Stimulated activated CD4-positive, alpha-beta T cell treated with anti-CD3 and anti-CD28 coated beads, Interleukin-2, amount 100 ng/mL, for 24 hours (primary cell): ENCODE measurements at places on chromosomes 16 and 17.
A peak's percentile ranks its signal among the peaks of the same experiment; 100 is the strongest.

GRCh38 chr16:179211-180092 lies 807 bp upstream of the HBQ1 start:
- no peak for DNase-seq

- peak; percentile 73 for DNase-seq
Observed at GRCh38 chr17:50199803-50200456, 1.5 kb downstream of the COL1A1 start.

- DNase-seq = no peak
Observed at GRCh38 chr17:63075969-63076368, 109.9 kb downstream of the TANC2 start.

- DNase-seq = no peak
Observed at GRCh38 chr17:68509141-68510057, 2.8 kb upstream of the PRKAR1A start.

GRCh38 chr16:79862601-79863000 lies 262.1 kb upstream of the MAF start:
- DNase-seq = no peak

- DNase-seq = no peak
Observed at GRCh38 chr17:80546267-80546666, 1.6 kb downstream of the RPTOR start.

GRCh38 chr16:20383106-20384029 lies 21.2 kb downstream of the PDILT start:
- DNase-seq = peak; percentile 57

GRCh38 chr16:88596483-88596882 lies 26.3 kb downstream of the ZC3H18 start:
- DNase-seq = no peak

GRCh38 chr16:78298986-78299385 lies 199.5 kb downstream of the WWOX start:
- no peak for DNase-seq

DNA sequence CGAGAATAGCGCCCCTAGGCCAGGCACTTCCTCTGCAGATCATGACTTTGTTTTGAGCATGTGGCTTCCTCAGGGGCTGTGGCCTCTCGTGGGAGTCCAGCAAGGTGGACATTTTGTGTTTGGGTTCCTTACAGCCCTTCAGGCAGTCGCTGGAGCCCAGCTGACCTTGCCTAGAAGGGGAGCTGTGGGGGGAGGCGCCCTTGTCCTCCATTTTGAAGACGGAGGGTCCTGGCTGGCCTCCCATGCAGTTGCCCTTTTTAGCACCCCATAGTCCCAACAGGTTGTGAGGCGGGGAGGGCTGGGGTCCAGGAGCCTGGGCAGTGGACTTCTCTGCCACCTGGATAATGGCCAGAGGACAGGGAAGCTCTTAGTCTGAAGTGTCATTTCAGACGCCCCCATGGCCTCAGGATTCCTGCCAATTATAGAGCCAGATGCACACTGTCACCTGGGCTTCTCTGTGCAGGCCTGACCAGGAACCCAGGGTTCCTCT lies 1.4 kb downstream of the SOST start:
- DNase-seq = no peak

DNA sequence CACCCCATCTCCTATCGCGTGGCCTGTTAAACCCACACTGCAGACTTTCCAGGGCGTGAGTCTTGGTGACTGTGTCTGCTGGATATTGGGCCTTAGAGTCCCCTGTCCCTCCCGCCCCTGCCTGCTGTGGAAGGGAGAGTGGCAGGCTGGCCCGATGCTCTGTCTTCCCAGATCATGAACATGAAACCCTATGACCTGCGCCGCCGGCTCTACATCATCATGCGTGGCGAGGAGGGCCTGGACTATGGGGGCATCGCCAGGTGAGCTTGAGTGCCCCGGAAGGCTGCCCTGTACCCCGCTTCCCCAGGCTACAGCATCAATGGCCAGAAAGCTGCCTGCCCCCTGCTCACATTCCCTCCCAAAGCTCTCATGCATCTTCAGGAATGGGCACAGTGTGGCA lies 19.5 kb upstream of the CLEC18A start:
- DNase-seq = no peak

- DNase-seq = no peak
Observed at GRCh38 chr17:42547698-42548069, 5.0 kb upstream of the HSD17B1 start.

GRCh38 chr17:57337390-57337789 lies 81.1 kb downstream of the MSI2 start:
- DNase-seq = no peak

GRCh38 chr16:75644240-75645012 lies 3.0 kb downstream of the KARS1 start:
- DNase-seq = no peak

DNA sequence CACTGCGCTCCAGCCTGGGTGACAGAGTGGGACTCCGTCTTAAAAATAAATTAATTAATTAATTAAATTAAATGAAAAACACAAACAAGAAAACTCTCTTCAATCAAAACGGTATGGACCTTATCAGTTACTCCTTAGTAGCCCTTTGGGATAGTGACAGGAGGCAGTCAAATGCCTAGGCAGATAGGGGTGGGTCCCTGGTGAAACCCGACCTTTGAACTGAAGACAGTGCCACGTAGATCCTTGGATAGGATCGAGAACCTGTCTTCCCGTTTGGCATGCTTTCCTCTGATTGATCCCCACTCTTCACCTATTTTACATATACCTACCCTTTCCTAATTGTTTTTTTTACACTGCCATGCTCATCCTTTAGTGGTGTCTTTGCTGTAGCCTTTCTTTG lies 22.2 kb upstream of the DHRS7B start:
- DNase-seq = no peak

DNA sequence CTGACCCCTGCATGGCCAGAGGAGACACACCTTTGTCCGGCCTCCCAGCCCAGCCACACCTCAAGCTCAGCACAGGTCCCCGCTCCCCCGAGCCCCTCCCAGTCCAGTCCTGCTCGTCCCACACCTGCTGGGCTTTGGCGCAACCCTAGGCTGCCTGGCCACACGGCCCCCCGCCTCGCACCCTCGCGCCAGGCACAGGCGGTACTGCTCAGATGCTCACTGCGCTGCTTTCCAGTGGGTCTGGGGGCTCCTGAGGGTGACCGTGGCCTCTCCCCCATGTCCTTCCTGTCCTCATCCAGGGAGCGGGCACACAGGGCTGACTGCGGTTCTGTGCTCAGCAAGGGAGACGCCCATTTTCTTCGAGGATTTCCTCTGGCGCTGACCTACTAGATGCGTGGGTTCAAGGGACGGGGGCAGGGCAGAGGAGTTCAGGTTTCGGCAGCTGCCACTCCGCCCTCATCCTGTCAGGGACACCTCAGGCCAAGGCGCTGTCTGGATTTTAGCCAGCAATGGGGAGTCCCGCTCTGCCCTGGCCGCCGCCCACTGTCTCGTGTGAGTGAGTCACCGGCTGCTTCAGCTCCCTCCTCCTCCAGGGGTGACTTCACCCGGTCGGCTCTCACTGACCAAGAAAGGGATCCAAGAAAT lies 118.0 kb upstream of the ZNF469 start:
- DNase-seq = peak; percentile 63

DNA sequence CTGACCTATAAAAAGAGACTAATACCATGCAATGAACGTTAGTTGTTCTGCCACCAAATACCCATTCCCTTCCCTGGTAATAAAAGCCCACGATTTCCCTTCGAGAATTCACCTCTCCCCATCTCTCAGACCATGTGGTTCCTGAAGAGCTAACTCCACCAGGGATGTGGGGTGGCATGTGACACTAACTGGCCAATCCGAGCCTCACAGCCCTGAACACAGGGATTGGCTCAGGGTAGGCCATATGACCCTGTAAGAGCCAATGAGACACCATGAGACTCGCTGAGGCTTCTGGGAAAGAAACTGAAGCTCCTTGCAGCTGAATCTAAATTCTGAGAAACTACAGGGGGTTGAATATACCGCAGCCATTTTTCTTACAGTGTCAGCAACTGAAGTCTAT lies 21.1 kb downstream of the HELZ start:
- no peak for DNase-seq

- DNase-seq = peak; percentile 43
Observed at GRCh38 chr17:49748791-49749190, 15.1 kb downstream of the FAM117A start.

DNA sequence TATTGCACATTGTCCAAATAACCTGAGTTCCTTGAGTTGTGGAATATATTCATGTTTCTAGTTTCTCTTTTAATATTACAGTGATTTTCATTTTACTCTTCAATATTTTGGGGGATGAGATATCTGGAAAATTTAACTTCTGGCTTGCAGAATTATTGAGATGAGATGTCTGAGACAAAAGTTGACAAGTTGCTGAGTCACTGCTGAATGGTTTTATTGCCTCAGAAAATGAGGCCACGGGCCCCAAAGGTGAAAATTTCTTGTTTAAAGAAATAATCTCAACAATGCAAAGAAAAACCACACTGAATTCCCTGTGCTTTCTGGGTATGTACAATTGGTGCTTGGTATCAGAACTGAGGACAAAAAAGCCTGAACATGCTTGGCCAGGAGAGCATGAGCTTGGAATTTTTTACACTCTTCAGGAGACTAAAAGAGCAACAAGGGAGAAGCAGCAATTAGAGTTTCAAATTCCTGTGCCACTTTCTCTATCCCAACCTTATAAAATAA lies 129.2 kb upstream of the TOM1L1 start:
- DNase-seq = no peak

DNA sequence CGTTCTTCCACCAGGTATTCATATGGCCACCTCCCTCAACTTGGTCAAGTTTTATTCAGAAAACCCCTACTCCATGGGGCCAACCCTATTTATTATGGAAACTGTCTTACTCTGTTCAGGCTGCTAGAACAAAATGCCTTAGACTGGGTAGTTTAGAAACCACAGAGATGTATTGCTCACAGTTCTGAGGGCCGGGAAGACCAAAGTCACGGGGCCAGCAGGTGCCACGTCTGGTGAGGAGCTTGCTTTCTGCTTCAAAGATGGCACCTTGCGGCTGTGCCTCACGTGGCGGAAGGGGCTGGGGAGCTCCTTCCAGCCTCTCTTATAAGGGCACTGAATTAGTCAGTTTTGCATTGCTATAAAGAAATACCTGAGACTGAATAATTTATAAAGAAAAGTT lies 74.3 kb downstream of the AXIN2 start:
- peak; percentile 13 for DNase-seq

DNA sequence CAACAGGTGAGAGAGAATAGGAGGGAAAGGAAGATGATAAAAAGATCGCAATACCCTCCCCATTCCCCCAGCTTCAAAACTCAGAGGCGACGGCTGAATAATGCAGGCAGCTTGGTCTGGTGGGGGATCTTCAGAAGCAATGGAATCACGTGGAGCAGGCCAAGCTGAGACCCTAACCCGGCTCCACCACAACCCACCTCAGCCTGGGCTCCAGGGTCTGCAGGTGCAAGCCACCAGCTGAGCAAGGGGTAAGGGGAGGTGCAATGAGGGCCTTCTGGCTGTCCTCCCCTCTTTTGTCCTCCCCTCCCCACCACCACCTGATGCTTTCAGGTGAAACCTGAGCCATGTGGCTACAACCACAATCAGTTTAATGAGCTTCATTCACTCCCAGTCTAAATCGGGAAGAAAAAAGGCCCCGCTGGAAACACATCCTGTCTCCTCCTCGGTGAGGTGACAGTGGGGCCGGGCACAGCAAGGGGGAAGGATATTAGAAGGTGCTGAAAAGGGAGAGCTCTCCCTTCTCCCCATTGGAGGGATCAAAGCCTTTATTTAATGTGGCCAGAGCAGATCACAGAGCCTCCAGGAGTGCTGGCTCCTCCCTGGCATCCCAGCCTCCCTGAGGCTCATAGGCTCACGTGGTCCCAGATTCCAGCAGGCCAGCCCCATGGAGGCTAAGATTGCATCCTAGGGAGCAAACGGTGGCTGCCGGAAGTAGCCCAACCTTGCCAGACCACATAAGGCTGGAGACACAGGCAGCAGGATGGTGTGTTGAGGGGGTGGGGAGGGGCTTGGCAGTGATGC lies 261.0 kb downstream of the SOX9 start:
- no peak for DNase-seq

DNA sequence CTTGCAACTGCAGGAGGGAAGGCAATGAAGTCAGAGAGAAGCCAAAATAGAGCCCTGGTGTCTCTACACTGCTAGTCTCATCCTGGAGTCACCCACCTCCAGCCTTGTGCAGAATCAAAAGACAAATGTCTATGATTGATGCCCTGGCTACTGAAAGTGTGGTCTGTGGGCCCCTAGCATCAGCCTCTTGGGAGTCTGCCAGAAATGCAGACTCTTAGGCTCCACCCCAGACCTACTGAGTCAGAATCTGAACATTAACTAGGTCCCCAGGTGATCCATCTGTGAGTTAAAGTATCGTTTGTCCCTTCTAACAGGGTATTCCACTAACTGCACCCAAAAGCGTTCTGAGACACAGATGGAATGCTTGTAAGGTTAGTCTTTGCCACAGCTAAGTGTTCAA lies 21.2 kb downstream of the EARS2 start:
- no peak for DNase-seq

GRCh38 chr16:84056933-84057332 lies 14.3 kb upstream of the SLC38A8 start:
- no peak for DNase-seq

GRCh38 chr17:604765-605164 lies 109.9 kb downstream of the VPS53 start:
- no peak for DNase-seq

GRCh38 chr17:3571043-3571900 lies 13.7 kb upstream of the TRPV3 start:
- no peak for DNase-seq

DNA sequence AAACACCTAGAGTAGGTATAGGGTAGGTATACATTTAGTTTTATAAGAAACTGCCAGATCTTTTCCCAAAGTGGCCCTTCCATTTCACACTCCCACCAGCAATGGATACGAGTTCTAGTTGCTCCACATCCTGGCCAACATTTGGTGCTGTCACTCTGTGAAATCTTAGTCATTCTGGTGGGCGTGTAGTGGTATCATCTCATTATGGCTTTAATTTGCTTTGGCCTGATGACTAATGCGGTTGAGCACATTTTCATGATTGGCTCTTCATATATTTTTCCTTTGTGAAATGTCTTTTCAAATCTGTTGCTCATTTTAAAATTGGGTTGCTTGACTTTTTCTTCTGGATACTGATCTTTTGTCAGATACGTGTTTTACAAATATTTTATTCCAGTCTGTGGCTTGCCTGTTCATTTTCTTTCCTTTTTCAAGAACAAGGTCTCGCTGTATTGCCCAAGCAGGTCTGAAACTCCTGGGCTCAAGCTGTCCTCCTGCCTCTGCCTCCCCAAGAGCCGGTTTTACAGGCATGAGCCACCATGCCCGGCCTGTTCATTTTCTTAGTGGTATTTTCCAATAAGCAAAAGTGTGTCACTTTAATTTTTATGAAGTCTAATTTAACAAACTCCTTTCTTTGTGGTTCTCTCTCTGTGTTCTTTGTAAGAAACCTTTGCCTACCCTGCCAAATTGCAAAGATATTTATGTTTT lies 192.4 kb downstream of the SEC14L1 start:
- DNase-seq = peak; percentile 37

- DNase-seq = no peak
Observed at GRCh38 chr17:56658648-56659047, 65.1 kb downstream of the NOG start.

DNA sequence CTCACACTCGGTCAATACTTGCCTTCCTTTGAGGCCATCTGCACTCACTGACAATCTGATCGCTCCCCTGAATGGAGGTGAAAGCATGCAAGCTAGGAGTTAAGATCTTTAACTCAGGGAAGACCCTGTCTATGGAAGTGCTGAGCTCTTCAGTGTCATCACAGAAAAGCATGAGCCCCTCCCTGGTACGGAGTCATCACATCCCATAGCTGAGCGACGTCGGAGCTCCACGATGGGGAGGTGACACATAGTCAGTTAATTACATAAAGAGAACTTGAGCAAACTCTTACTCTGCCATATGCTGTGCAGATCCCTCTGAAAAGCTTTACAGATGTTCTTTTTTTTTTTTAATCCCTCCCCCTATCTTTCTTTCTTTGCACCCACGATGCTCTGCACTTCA lies 463.2 kb downstream of the WWOX start:
- no peak for DNase-seq
